ENCODE measurements at places on chromosomes 12 and 14.

DNA sequence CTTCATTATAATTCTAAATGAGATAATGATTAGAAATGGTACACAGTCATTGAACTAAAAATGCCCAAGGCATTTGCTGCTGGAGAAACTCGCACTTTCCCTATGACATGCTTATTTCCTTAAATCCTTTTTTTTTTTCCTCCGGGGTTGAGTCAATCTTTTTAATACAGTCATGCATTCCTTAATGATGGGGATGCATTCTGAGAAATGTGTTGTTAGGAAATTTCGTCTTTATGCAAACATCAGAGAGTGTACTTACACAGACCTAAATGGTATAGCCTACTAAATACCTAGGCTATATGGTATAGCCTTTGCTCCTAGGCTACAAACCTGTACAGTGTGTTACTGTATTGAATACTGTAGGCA lies 29.8 kb upstream of the DACT1 start:
- DNase-seq, result no peak

DNA sequence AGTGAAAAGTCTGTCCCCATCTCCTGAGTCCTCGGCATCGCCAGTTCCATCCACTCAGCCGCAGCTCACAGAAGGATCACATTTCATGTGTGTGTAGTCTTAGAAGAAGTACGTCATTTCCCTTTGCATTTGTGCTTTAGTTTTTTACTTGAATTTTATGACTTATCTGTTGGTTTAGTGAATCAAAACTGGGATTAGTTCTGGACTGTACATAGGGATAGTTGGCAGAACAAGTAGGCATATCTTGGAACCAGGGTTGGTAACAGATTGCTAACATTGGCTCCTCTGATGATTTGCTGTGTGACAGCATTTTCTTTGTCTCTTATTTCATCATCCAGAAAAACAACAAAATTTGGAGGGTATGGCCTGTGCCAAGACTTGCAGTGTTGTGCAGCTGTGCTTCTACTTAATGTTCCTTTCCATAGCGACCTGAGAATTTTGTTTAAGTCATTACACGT lies 69.6 kb upstream of the AEBP2 start:
- no peak for DNase-seq

DNA sequence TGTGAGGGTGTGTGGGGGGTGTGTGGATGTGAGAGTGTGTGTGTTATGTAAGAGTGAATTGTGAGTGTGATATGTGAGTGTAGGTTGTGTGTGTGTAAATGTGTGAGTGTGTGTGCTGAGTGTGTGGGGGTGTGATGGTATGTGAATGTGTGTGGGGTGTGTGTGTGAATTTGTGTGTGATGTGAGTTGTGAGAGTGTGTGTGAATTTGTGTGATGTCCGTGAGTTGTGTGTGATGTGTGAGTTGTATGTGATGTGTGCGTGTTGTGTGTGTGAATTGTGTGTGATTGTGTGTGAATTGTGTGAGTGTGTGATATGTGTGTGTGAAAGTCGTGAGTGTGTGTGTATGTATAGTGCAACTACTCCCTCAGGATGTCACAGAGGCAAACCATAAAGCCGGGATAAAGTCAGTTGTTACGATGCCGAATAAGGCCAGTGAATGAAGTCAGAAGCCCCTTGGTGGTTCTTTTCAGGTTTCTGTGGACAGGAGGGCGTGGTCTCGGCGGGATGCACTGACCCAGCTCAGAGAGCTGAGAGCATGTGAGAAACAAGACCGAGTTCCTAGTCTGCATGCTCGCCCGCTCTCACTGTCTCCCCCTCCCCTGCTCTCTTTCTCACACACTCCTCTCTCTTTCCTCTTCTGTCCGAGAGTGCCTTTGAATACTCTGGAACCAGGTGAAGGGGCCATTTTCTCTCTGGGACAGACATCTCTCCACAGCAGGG lies 71.8 kb upstream of the MAX start:
- DNase-seq, result no peak

- no peak for DNase-seq
These were observed 20.2 kb upstream of the VASH1 start for GRCh38 chr14:76741074-76741473.

- no peak for DNase-seq
These were observed 34.3 kb downstream of the KLRD1 start for GRCh38 chr12:10341892-10342509.

- DNase-seq, result no peak
These were observed 1012.5 kb upstream of the TMEM132C start for GRCh38 chr12:127254420-127254955.

DNA sequence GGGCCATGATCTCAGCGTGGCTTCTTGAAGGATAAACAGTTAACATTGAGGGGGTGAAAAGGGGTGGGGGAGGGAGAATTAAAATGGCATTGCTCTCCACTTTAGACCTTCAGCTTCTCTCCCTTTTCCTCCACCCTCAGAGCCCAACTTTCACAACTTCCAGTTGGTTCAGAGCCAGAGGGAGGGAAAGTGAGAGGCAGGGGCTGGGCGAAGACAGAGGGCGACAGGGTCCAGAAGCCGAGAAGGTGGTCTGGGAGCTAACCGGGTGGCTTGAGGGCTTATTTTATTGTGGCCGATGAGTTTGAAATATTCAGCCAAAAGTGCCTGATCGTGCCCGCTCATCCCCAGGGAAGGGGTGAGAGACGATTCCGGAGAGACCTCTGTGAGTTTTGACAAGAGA lies 4.1 kb downstream of the BMP4 start:
- DNase-seq, result no peak

DNA sequence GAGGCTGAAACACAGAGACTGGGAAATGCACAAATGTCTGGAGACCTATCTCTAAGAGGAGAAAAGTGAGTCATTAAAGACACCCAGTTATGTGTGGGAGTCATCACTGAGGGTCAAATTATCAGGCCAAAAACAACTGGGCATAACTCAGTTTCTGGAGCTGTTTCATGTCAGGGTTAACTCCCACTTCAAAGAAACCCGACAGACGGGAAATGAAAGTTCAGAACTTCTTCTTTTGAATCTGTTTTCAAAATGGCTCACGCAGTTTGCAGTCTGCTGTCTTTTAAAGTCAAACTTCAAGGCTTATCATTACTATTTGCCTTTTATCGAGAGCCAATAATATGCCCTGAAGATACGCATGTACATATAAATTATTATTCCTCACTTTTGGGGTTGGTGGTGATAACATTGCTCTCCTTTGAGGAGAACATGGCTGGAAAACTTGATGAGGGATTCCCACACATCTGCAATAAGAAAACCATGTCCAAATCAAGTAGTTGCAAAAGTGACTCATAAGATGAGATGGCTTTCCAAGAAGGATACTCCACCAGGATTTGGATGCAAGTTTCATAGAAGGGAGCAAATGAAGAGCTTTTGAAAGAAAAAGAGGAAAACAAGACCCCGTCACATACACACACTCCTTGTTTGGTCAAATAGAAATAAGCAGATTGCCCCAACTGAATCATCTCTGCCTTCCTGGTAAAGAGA lies 341.4 kb downstream of the ADAMTS20 start:
- no peak for DNase-seq

- no peak for DNase-seq
These were observed 60.3 kb upstream of the KCNMB4 start for GRCh38 chr12:70305794-70306193.

GRCh38 chr12:121096199-121096798 lies 36.4 kb upstream of the P2RX7 start:
- DNase-seq, result no peak

GRCh38 chr12:5585178-5585577 lies 153.3 kb downstream of the NTF3 start:
- no peak for DNase-seq

DNA sequence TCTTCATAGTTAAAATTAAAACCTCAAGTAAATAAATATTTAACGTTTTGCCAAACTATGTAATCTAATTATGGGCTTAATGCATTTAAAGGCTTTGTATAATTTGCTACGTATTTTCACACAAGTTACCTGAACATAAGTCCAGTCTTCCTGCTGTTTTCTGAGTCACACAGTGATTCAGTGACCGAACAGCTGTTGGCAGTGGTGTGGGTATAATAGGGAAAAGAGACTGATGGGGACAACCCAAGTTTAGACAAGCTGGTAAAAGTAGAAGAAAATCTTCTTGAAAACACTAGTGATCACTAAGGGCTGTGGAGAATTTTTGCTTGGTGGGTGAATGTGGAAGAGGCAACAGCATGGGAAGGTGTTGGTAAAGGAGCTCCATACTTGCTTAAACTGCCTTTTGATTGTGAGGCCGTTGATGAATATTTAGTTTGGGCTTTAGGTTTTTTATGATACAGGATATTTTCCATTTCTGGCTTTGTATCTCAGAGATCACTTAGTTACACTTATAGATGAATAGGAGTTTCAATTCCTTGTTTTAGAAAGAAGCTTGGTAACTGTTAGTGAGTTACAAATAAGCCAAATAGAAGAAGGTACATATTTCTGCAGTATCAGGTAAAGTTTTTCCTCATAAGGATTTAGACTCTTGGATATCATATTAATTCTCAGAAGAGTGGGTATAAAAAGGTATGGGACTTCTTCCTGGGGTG lies 23.9 kb downstream of the LRRK2 start:
- DNase-seq, result no peak

DNA sequence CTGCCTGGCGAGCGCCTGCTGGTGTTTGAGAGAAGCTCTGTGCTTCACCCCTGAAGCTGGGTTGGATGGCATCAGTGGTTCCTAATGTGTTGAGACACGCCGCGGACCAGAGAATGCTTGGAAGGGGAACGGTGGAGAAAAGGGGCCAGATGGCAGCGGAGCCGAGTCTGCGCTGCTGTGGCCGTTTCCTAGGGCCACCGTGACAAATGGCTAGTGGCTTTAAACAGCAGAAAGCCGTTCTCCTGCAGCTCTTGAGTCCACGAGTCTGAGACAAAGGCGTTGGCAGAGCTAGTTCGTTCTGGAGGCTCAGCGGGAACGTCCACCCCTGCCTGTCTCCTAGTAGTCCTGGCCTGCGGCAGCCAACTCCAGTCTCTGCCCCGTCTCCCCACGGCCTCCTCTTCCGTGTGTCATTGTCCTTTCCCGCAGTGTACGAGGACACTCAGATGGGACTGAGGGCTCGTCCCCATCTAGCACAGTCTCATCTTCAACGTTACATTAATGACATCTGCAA lies 103.6 kb downstream of the ADGRD1 start:
- no peak for DNase-seq

DNA sequence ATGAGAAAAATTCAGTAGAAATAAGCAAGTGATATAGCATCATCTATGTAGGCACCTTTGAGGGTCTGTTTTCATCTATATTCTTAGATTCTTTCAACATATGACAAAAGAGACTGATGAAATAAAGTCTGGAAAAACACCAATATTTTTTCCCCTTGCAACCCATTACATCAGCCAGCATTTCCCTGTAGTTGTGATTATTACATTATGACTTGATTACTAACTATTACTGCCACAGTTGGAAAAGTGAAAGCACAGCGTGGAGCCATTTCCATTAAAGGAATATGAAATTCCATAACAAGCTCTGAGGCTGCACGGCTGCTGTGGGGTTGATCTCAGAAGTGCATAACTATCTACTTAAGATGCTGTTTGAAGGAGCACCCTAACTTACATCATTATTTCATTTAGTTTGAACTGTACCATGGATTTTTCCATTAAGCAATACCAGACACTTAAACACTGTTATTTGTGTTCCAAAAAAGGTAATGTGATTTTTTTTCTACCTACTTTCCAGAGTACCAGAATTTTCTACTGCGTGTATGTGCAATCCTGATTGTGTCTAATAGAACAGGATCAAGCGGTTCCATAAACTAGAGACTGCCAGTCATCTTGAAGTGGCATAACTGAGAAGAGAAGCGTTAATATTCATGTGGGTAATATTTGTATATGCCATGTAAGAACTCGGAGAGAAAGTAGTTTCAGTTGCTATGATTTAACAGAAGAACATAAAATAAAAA lies 405.5 kb downstream of the MDGA2 start:
- DNase-seq, result no peak

DNA sequence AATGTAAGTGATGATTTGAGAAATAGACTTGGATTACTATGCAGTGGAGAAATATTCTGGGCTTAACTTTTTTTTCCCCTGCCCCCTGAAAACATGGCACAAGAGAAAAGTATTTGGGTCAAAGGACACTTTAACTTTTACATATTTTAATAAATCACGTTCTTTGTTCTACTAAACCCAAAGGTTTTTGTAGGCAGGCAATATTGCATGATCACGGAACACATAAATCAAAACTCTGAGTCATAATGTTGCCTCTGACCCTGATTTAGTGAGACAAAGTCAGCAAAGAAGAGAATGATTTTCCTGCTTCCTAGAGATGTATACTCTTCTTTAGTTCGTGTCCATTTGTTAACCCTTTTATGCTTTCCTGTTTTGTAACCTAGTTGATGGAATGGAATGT lies 38.0 kb downstream of the ABCD2 start:
- no peak for DNase-seq

DNA sequence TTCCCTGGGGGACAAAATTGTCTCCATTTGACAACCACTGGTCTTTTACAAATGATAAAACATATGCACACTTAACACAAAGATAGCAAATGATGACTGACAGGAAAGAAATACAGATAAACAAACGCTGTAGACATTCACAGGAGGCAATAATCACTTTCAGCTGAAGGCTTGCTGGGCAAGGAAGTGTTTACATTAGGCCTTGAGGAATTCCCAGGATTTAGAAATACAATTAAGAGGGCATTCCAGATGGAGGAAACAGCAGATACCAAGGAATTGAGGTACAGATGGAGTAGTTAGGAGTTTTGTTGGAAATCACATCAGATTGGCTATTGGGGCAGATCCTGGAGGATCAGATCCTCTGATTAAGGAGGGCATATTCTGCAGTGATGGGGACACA lies 93.9 kb downstream of the DYRK2 start:
- DNase-seq, result no peak

DNA sequence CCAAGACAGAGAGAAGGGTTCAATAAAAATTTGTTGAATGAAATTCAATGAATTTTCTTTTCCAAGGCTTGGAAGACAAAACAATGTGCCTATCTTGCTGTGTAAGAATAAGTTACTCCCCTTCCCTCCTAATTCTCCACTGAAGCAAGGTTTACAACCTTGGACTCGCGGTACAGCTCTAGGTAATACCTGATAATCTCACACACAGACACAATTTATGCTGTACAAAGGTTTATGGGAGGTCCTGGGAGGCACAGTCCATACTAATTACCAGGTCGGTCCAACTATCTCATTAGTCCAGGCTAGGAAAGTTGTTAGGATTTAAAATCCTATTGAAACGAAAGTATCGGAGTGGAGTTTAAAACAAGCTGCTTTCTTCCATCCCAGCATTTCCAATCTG lies 42.6 kb downstream of the NELL2 start:
- DNase-seq, result no peak

Measured in stimulated activated CD4-positive, alpha-beta T cell treated with anti-CD3 and anti-CD28 coated beads, TNF-alpha, amount 100 ng/mL, for 1 hour (primary cell).